ENCODE measurements at places on chromosomes 12 and 14.

GRCh38 chr14:76701981-76702380 lies 59.3 kb upstream of the VASH1 start:
- DNase-seq = no peak

GRCh38 chr14:32367516-32367915 lies 38.4 kb downstream of the AKAP6 start:
- DNase-seq = no peak

GRCh38 chr12:98042668-98043067 lies 472.7 kb upstream of the TMPO start:
- no peak for DNase-seq

DNA sequence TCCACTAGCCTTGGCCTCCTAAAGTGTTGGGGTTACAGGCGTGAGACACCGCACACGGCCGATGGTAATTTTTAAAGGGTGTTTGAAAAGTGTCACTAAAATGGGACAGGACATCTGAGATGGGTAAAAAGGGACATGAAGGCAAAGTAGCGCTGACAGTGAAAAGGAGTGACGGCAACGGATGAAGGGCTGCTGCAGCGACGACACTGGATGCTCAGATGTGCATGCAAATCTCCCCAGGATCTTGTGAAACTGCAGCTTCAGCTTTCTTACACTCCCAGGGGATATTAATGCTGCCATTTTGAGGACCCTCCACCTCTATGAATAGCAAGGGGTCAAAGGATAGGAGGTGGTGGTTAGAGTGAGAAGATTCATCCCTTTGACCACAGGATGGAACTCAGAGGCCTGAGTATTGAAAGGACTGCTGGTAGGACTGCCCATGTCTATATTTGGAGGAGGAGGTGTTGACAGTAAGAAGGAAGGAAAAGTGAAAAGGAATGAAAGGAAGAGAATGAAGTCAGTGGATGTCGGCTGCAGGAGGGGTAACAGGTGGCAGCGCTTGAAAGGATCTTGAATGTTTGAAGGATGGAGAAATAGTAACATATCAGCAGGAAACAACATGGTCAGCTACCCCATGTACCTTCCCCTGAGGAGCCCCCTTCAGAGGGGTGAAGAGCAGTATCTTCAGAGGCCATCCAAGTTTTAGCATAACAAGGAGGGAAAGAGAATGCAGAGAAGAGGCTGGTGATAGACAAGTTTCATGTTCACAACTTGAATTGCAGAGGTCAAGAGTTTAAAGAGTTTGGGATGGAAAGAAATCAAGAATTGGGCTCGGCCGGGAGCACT lies 37.1 kb downstream of the CLIP1 start:
- no peak for DNase-seq
